NCI-H1048 (cell line): ENCODE measurements at places on chromosomes 16 and 17.
A peak's percentile ranks its signal among the peaks of the same experiment; 100 is the strongest.

- DNase-seq, result no peak
Observed at GRCh38 chr17:78769196-78769773, 12.8 kb downstream of the CYTH1 start.

DNA sequence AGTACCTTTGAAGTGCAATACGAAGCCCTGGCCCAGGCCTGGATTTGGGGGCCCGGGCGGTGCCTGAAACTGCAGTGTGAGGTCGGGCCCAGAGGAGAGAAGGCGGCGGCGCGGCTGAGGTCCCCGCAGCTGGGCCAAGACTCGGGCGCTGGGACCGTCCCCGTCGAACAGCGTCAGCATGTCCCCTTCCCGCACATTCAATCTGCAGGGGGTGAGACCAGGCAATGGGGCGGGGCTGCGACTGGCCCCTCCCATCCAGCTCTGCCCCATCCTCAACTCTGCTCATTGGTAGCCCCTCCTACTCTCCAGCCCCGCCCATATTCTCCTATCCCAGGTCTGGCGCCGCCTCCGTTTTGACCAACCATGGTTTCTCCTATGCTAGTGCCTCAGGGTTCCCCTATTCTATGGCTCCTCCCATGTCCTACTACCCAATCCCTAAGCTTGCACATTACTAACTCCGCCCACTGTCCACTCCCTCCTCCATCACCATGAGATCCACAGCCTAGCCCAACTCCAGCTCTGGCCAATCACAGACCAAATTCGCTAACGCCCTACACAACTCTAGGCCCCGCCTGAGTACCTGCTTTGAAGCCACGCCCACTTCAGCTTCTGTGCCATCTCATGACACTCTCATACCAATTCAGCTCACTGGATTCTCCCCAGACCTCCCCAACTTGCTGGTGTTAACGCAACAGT is 14.4 kb upstream of the CDIPT start:
- DNase-seq, result peak; percentile 92

GRCh38 chr17:79125503-79125902 is 50.9 kb downstream of the ENGASE start:
- DNase-seq, result no peak

DNA sequence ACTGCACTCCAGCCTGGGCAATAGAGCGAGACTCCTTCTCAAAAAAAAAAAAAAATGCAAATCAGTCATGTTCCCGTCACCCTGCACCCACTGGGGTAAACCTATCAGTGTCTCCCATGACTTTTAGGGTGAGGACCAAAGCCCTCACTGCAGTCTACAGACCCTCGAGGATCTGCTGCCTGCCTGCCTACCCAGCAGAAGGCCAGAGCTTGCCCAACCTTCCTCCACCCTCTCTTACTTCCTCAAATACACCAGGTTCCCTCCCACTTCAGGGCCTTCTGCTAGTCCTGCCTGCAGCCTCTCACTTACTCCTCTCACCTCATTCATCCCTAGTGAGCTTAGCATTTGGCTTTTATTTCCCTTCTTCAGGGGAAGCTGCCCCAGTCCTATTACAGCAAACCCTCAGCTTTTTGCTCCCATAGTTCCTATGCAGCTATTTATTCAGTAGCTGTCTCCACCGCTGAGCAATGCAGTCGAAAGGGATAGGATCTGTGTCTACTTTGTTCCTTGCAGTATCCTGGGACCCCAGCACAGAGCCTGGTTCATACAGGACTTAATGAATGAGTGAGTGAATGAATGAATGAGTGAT is 17.8 kb upstream of the TOB1 start:
- no peak for DNase-seq

GRCh38 chr17:37098910-37099664 is 150.3 kb downstream of the AATF start:
- DNase-seq, result no peak

DNA sequence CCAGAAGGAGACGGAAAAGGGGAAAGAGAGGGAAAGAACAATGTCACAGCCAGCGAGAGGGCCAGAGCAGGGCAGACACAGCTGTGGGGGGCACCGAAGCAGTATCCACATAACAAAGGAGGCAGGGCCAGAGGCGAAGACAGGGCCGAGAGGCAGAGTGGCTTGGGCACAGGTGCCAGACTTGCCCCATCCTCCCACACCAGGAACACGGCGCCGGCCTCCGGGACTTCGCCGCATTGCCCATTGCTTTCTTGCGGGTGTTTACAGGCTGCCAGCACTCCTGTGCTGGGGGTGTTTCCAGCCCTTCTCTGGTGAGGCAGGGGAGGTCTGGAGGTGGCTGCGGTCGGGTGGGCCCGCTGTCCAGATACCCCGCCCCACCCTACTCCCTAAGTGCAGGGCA is 78.0 kb downstream of the ENGASE start:
- no peak for DNase-seq

GRCh38 chr16:75745242-75745641 is 19.0 kb upstream of the CPHXL start:
- DNase-seq, result no peak

DNA sequence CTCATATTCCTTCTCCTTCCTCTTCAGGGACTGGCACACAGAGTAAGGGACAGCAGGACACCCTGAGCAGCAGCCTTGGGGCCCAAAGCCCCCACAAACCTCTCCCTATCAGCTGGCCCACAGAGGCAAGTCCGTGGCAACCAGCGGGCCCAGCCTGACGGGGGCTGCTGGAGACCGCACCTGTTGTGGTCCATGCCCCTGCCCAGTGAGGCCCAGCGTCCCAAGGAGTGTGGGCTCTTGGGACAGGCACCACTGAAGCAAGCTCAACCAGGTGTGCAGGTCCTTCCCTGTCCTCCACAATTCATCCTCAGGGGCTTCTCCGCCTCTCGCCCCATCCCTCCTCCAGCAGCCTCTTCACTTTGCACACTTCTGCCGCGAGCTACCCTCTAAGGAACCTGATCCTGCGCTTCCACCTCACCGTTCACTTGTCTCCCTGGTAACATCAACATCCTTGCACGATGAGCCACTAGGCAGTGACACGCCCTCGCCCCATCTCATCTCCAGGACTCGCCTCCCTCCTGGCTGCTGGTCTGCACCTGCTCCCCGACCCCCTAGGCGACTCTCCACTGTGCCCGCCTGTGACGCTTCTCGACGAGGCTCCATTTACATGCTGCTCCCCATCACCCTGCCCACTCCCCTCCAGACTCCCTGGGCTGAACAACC is 12.7 kb downstream of the MNT start:
- no peak for DNase-seq

GRCh38 chr17:57515662-57516211 is 229.4 kb downstream of the CCDC182 start:
- DNase-seq, result no peak

GRCh38 chr16:81541314-81541713 is 96.7 kb downstream of the CMIP start:
- DNase-seq, result no peak

DNA sequence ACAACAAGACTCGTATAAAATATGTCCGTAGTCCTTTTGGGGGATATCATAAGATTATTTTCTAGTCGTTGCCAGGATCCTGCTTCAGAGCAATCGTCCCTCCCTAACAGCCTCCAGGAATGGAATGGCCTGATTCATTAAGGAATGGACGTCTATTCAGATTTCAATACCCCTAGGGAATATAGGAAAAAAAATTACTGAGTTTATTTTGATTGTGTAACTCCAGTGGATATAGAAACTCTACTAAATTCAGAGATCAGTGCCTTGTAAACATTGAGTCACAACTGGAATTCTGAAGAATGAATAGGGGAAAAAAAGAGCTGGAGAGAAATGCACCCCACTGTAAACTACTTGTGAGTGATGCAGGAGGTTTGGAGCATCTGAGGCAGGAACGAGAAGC is 1171.5 kb upstream of the GOT2 start:
- DNase-seq, result no peak

DNA sequence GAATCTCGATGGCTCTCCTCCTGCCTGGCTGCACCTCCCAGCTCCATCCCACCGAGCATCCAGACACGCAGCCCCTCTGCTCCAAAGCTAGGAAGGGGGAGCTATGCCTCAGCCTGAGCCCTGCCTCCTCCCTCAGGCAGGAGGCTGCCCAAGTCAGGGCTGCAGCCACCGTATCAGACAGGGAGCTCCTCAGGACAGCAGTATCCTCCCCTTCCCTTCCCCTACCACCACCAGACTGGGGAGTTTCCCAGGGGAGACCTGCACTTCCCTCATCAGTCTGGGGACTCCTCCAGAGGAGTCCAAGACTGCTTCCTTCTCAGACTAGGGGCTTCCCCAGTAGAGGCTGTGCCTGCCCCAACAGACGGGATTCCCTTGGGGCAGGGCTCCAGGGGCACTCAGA is 17.5 kb downstream of the TMEM132E start:
- no peak for DNase-seq
